ENCODE measurements at places on chromosomes 5 and 9.

- no peak for DNase-seq
Observed at GRCh38 chr9:132770770-132771310, 100.6 kb downstream of the GTF3C4 start.

- DNase-seq, result no peak
Observed at GRCh38 chr5:133994990-133995333, 9.8 kb downstream of the VDAC1 start.

DNA sequence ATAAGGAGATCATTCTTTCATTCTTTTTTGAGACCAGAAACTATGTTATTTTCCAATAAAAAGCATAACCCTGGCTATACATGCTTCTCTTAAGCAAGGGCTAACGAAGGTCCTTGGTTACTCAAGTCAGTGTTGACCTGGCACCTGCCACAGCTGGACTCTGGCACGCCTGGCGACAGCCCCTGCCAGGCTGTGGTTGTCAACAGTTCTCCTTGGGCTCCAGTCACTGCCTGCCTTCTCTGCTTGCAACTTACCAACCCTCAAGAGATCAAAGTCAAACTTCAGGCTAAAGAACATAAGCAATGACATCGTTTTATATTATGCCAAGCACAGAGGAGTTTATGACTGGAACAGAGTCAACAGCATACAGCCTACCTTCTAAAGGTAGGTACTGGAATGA, 61.4 kb upstream of the TBC1D9B start:
- no peak for DNase-seq

DNA sequence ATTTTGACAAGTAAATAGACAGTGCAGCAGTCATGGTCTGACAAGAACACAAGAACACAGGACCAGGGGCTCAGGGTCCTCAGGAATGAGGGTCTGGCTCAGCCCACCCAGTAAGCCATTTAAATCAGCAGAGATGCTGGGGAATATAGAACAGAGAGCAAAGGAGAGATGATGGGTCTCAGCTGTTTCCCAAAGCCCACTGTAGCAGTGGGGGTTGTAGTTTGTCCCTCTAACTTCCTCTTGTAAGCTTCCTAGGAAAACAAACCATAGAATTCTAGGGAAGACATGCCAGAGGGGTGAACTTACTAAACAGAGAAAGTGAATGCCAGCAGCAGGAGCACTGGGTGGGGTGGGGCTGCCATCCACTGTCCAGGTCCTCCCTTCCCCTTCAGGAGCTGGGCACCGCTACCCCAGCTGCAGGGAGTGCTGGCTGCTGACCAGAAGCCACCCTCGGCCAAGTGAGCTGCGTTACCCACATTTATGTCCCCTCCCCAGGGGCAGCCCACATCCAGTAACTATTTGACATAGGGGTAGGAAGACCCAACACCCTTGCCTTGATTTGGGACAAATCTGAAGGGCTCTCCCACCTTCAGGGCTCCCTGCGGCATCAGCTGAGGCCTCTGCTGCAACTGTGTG, 41.6 kb downstream of the GABBR2 start:
- no peak for DNase-seq

- DNase-seq, result no peak
Observed at GRCh38 chr5:171961117-171961516, 45.3 kb downstream of the FBXW11 start.

- no peak for DNase-seq
Observed at GRCh38 chr5:58094031-58094430, 365.9 kb downstream of the PLK2 start.

GRCh38 chr9:94932652-94933510, 206.4 kb downstream of the AOPEP start:
- no peak for DNase-seq

DNA sequence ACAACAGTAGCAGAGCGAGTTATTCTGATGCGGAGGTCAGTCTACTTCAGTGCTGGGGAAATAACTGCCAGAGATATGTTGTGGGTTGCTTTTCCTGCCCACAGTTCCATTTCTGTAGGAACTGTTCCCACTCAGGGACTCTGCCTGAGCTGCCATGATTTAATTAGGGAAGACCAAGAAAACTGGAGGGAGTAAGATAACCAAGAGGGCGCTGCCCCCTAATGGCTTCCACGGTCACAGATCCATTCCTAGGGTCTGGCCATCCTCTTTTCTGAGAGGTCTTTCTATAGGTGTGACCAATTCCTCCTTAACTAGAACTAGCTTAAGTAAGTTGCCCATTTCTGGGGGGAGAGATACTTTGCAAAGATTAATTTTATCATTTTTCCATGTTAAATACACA, 125.9 kb downstream of the APBA1 start:
- DNase-seq, result no peak

DNA sequence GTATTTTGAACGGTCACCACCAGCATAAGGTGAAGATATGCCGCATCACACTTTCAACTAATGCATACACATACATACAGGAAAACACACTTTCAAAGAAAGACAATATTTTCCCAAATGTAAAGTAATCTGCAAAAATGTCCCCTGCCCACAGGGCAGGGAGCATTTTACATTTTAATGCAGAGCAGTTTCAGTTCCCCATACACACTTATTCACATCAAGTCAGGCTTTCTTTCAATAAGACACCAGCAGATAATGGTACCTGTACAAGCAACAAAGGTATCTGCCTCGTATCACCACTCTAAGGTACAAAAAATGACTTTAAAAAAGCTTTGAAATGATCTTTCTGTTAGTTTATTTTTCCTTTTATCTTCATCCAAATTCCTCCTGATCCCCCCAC, 247.1 kb upstream of the CCNG1 start:
- no peak for DNase-seq

- peak; percentile 58 for DNase-seq
Observed at GRCh38 chr9:83620841-83621636, 1.9 kb upstream of the IDNK start.

DNA sequence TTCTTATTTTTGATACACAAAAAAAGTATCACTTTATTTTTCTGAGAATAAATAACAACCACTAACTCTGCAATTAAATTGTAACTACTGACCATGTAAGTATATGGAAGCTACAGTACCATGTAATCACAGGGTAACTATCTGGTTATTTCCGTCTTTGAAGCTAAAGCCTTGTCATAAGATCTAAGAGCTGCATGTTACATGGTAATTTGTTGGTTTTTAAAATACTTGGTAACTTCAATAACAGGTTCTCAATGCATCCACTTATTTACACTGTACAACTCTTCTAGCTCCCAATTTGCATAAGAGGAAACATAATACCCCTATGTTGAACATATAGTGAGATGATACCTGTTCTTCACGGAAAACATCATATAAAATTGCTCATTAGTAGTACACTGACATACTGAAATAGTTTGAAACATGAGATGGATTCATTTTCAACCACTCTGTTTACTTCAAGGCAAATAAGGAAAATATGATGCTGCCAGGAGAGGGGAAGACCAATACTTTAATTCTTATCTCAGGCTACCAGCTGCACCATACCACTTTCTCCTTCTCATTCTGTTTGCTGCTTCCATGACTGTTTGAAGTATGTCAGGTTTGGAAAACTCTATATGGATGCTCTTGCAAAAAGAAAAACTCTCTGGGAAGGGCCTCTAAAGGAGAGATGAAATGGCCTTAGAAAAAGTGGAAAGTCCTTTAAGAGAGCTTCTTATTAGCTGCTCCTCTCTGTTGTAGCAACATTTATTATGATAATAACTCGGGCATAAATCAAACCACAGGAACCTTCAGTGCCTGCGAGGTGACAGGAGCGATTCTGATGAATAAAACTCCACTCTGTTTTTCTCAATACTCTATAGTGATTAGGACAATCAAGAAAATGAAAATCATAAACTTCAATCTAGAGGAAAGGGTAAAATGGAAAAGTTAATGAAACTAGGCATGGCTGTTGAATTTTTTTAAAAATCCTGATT, 150.2 kb downstream of the KIAA0825 start:
- no peak for DNase-seq
